Activated CD4-positive, alpha-beta T cell treated with anti-CD3 and anti-CD28 coated beads, Interleukin-2, amount 50 U/mL, for 4 hours (primary cell): ENCODE measurements at places on chromosomes 2 and 18.

DNA sequence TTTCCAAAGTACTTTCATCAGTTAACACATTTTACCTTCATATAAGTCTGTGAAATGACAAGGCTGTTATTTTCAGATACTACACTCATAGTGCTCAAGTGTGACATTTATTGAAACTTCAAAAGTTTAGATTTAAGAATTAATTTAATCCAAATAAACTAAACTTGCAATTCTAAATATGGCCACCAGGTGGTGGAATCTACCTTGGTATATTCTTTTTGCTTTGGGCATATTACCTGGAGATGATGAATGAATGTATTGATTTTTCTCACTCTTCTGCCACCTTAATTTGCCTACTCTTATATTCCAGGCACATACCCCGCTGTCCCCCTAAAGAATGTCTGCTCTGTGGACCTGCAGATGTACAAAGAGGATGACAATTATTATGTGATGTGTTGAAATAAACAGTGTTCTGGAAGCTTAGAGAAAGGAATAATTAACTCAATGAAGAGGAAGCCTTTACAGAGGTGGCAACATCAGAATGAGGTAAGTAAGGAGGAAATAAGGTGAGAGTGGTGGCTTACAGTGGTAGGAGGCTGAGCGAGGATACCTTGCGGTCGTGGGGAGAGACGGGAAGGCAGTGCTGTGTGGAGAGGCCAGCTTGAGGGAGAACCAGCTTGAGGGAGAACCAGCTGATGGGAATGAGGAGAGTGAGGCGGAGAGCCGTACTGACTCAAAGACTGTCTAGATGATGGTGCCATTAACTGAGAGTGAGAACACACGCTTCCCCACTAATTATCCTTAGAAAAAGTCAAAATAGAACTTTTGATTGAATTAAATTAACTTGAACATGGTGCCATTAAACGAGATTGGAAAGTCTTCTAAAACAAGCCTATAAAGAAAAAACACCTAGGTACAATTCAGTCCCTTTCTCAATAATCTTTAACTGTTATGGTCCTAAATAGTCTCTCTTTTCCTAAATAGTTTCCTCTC is 179.5 kb downstream of the CELF4 start:
- no peak for DNase-seq

GRCh38 chr2:222160944-222161343 is 137.9 kb downstream of the PAX3 start:
- DNase-seq: no peak

- no peak for DNase-seq
Measured at GRCh38 chr2:151374436-151374835, 17.0 kb downstream of the TNFAIP6 start.

DNA sequence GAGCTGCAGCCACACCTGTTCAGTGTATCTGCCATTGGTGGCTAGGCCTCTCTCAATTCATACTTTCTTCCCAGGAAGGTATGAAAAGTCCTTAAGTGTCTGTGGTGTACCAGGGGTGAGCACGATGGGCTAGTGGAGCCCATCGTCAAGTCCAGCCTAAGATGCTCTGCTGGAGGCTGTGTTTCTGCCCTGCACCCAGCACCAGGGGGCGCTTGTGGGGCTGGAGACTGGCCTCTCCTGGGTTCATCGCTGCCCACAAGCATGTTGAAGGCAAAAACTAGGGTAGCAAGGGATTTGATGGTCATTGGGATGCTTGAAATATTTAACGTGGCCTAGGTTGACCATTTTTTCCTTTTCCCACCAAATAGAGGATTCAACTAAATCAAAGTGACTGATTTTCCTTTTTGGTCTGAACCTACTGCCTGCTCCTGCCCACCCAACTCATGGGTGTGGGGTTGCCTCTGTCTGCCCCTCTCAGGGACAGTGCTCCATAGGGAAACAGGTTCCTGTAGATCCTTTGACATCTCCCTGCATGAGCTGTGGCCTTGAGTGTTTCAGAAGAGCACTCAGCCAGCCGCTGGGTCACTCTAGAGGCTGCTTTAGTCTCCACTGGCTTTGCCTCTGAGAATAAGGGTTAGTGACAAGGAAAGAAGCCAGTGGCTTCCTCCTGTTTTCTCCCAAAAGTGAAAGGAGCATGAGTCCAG is 59.0 kb downstream of the TPGS2 start:
- DNase-seq: no peak

GRCh38 chr2:230925443-230925878 is 419 bp upstream of the GPR55 start:
- no peak for DNase-seq

- no peak for DNase-seq
Measured at GRCh38 chr18:36195427-36196122, 8.3 kb downstream of the MOCOS start.

DNA sequence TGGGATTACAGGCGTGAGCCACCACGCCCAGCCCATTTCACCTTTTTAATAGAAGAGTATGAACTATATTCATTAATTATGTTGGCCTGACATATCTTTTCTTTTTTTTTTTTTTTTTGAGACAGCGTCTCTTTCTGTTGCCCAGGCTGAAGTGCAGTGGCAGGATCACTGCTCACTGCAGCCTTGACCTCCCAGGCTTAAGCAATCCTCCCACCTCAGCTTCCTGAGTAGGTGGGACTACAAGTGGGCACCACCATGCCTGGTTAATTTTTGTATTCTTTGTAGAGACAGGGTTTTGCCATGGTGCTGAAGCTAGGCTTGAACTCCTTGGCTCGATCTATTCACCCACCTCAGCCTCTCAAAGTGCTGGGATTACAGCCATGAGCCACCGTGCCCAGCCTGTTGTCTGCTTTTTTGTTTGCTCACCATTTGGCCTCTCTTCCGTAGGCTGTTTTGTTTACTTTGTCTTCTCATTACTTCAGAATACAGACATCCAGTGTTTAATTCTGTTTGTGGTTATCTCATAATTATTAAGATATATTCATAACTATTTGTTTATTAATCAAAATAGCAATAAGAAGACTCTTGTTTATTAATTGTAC is 16.3 kb upstream of the CDH2 start:
- no peak for DNase-seq

DNA sequence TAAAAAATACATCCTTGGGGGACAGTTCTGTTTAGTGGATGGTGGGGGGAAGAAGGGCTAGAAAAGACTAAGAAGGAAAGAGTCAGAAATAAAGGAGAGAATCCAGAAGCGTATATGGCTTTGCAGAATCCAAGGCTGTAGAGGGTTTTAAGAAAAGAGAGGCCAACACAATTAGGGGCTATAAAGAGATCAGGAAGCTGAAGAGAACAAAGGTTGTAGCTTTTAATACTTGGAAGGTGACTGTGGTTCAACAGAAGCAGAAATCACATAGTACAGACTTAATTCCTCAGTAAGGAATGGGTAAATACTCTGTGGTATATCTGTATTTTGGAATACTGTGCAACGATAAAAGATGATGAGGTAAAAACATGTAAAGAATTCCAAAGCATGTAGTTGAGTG is 286.4 kb downstream of the AGPS start:
- DNase-seq: no peak

- no peak for DNase-seq
Measured at GRCh38 chr2:179050755-179051154, 818 bp upstream of the CCDC141 start.

- no peak for DNase-seq
Measured at GRCh38 chr2:108620656-108621055, 86.4 kb downstream of the LIMS1 start.

- no peak for DNase-seq
Measured at GRCh38 chr2:139367416-139367815, 587.2 kb upstream of the NXPH2 start.

- no peak for DNase-seq
Measured at GRCh38 chr2:35929551-35929950, 426.0 kb upstream of the CRIM1 start.

GRCh38 chr2:99827296-99827999 is 314.9 kb downstream of the AFF3 start:
- DNase-seq: no peak

DNA sequence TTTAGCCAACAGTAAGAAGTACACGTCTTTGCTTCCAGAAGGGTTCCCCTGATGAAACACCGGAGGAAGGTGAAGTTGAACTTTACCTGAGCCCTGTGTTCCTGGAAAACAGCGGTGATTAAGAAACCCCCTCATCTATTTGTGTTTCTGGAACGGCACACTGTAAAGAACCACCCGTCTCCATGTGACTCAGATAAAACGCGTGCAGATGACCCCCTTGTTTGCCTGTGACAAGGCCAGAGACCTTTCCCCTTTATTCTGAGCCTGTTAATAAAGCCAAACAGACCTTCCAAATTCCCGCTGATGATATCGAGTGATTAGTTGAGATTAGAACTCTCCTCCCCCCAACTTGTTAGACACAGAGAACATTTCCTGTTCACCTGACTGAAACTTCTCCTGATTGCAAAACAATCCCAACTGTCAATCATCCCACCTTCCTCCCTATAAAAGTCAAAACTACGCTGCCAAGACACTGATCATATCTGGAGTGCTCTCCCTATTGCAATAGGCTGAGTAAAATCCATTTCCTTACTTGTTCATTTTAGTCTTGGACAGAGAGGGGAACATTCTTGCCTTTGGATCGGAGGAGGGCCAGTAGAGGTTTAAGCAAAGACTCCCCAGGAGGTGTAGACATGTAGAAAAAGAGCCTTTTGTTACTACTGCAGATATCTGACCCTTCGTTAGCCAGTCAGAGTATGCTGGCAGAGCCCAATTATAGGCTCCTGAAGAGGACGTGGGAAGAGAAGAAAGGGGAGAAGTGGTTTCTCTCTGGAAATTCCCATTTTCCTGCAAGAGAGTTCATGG is 914 bp upstream of the IWS1 start:
- no peak for DNase-seq

GRCh38 chr18:56807901-56808300 is 156.7 kb downstream of the WDR7 start:
- DNase-seq: no peak

DNA sequence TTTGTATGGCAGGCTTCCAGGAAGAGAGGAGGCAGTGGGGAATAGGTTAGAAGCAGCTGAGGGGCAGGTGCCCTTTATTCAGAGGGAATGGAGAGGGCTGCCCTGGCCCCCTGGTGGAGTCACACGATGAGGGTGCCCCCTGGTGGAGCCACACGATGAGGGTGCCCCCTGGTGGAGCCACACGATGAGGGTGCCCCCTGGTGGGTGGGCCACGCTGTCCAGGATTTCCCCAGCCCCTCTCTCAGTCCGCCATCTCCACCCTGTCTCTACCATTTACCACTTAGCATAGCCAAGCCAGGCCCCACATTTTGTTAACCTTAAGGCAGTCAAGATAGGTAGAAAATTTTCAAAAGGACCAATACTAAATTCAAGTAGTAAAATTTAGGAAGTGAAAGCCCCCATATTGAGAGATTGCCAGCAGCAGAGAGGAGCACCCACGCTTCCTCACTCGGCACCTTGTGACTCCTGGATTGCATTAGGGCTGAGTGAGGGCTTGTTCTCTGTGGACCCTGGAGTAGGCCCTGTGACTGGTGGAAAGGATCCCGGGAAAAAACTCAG is 10.4 kb upstream of the FAM228A start:
- peak; percentile 14 for DNase-seq

DNA sequence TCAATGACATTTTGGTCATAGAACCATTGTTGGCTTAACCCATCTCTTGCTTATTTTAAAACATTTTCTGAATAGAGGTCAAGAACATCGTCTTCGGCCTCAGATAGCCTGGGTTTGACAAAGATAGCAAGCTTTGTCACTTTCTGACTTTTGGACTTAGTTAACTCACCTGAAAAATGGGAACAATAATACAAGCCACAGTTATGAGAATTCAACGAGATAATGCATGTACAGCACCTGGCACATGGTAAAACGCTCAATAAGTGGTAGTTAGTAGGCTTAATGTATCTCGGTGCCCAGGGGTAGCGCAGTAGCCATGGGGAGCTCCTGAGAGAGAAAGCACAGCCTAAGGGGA is 446 bp upstream of the COPS7B start:
- no peak for DNase-seq

DNA sequence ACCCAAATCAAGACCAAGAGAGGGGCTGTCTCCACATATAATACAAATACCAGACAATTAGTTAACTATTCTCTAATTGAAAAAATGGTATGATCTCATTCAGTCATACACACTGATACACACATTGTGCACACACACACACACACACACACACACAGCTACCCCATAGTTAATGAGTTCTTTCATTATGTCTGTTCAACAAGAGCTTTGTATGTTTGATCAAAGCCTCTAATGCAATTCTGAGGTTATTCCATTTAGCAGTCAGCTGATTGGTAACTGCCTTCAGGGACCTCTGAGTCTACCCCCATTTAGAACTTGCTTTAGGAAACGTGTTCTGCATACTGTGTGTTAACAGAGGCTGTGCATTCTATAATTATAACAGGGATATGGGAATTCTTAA is 741.4 kb upstream of the LRRTM4 start:
- DNase-seq: no peak

- no peak for DNase-seq
Measured at GRCh38 chr18:907115-907884, 2.6 kb downstream of the ADCYAP1 start.

- DNase-seq: no peak
Measured at GRCh38 chr2:74436848-74437695, 4.7 kb downstream of the RTKN start.

DNA sequence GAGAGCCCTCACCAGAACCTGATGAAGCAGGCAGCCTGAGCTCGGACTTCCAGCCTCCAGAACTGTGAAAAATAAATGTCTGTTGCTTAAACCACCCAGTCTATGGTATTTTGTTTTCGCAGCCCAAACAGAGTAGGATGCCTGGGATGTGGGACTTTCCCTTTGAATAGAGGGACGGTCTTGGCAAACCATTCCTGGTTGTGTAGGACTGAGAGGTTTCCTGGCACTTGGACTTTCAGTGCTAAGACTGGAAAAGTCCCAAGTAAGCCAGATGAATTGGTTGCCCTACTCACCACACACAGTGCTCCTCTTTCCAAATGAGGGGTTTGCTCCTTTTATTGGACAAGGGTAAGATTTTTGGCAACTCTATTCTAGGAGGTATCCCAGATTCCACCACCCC is 46.8 kb upstream of the ACMSD start:
- DNase-seq: no peak

DNA sequence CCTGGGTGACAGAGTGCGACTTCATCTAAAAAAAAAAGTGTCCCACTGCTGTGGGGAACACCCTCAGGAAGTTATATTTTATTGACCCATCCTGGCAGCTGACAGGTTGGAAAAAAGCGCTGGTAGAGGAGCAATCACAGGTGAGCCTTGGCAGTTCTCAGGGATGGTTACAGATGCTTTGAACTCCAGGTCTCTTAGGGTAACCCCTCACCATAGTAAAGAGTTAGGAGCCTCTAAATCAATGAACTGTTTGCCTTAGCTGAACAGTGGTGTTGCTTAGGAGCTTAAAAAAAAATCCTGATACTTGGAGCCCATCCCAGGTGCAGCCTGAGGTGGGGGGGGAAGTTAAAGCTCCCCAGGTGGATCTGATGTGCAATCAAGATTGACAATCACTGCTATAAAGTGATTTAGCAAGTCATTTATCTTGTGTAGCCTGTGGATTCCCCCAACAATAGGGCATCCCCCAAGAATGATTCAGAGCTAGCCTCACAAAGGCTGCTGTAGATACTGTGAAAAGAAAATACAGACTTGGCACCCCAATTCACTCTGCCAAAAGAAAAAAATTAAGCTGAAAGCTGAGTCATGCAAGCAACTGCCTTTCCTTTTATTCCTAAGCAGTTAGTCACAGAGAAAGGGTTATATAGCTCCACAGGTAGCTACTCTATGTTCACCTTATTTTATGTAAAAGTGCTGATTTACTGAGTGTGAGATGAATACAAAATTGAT is 14.8 kb downstream of the SLC16A14 start:
- no peak for DNase-seq
